AG20443 (cell line): ENCODE measurements at places on chromosomes 12 and 14.
A peak's percentile ranks its signal among the peaks of the same experiment; 100 is the strongest.

- DNase-seq: no peak
These were observed 53.2 kb downstream of the KCNK10 start for GRCh38 chr14:88269806-88270420.

GRCh38 chr14:105042813-105043212, 21.9 kb upstream of the CDCA4 start:
- no peak for DNase-seq

GRCh38 chr12:104676636-104677035, 219.9 kb downstream of the CHST11 start:
- no peak for DNase-seq

GRCh38 chr12:76143343-76144244, 59.1 kb upstream of the NAP1L1 start:
- no peak for DNase-seq

DNA sequence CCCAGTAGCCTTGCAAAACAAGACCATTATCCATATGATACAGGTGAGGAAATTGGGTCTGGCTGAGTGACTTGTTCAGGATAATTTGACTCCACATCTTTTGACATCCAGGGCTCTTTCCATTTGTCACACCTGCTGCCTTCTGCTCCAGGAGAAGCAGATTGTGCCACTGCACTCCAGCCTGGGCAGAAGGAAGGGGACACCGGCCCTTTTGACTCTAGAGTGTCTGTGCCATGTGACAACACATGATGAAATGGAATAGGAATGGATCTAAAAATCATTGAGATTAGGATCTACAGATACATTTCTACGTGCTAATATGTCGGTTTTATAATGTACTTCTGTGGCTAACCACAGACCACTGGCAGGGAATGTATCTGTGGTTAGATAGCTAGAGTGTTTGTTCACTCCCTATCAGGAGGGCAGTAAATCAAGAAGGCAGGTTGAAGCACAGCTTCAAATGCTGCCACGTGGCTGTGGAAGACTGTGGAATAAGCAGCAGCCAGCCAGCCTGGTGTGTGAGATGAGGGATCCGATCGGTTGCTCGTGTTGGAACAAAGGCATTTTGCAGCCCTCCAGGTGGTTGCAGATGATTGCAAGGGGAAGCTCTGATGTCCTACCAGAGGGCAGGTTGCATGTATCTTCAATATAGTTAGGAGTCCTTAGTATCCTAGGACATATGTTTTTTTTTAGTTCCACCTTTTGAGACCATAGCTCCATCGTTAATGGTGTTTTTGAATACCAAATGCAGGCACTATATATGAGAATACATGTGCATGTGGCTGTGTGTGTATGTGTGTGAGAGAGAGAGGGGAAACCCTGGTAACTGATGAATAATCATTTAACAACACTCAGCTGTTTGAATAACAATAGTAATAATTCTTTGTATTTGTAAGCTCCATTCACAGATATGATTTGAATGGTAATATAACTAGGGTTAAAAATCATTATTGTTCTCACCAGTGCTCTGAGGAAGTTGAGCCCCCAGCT, 28.6 kb downstream of the EML1 start:
- peak; percentile 59 for DNase-seq

DNA sequence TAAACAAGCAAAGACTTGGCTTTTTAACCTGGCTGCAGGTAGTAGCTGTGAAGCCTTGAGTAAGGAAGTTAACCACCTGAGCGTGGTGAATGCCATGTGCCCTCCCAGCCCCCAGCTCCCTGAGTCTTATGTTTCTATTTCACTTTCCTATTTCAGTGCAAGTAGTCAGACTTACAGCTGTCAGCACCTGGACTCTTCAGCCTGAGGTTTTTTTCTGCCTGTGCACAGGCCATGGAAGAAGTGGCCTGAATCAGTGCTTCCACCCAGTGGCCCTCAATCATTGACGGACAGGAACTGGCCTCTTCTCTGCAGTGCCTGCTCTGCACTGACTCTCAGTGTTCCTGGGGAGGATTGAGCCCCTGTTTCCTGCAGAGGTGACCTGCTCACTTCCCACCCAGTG, 796.4 kb downstream of the MED13L start:
- DNase-seq: no peak

- DNase-seq: peak; percentile 33
These were observed 31.1 kb upstream of the DUSP6 start for GRCh38 chr12:89383235-89384049.

DNA sequence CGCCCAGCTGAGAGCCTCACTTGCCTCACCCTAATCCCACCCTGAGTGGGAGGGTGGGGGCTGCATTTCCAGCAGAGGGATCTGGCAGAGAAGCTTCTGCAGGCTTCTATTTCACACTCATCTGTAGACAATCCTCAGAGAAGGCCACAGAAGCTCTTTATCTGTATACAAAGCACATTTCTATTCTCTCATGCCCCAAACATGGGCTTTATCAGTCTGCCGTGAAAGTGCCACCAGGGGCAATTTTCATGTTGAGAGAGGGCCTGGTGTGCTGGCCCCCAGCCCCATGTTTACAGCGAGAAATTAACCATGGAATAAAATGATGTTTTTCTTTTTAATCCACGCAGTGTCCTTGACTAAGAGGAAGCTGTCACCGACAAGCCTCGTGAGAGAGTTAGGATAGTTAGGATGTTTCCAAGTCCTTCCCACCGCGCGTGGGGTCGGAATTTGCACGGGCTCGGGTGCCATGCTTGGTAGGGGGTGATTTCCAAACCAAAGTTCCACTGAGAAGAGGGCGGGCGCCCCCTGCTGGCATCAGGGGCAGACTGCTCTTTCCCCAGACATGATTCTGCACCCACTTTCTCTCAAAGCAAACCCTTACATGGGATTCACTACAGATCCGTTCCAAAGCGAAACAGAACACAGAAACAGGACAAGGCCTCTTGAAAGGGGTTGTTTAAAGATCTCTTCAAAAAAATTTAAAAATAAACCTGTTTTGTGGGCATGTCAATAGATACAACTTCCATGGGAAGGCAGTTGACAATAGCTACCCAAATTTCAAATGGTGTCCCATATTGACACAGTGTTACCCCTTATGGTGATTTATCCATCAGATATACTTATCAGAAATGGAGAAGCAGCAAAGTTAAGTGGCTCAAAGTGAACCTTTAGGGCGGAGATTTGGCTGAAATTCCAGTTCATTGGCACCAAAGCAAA, 19.4 kb downstream of the BDKRB1 start:
- peak; percentile 84 for DNase-seq

DNA sequence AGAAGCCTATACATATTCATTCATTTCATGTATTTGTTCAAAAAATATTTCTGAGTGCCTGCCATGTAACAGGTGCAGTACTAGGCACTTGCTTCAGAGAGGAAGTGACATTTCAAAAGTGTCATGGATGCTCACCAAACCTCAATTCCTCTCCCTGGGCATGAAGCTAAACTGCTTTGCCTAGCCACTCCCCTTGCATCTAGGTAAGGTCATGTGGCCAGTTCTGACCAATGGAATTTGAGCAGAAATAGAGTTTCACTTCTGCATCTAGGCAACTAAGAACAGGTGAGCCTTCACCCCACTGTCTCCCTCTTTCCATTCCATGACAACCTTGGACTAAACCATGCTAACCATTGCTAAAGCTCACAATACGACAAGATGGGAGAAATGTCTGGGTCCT, 27.6 kb downstream of the TC2N start:
- DNase-seq: no peak

DNA sequence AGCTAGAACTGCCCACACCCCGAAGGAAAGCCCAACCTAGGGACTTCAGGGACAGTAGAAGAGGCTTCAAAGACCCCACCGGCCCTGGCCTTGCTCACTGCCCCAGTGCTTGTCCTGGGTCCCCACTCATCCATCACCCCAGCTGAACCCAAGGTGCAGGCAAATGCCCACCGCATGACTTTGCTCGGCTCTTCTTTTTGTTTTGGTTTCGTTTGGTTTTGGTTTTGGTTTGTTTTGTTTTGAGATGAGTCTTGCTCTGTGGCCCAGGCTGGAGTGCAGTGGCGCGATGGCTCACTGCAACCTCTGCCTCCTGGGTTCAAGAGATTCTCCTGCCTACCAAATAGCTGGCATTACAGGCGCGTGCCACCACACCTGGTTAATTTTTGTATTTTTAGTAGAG, 9.0 kb downstream of the CCDC85C start:
- DNase-seq: no peak

GRCh38 chr12:93174473-93174872, 203.3 kb upstream of the NUDT4 start:
- no peak for DNase-seq

DNA sequence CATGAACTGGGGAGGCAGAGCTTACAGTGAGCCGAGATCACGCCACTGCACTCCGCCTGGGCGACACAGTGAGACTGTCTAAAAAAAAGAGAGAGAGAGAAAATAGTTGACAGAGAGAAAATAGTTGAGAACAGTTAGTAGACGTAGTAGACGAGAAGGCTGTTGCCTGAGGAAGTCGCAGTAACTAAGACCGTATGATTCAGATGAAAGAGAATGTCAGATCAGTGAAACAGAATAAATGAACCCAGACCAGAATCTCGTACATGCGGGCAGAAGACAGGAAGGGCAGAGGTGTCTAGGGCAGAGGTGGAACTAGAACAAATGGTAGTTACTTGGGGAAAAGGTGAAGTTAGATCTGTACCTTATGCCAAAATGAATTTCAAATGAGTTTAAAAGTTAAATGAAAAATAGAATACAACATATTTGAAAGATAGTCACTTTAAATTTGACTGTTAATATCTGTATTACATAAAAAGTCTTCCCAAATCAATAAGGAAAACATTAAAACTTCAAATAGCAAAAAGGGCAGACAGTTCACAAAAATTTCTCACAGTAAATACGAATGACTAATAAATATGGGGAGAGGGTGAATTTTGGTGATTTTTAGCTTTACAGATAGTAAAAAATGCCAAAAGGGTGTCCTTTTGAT, 17.7 kb downstream of the MDM2 start:
- no peak for DNase-seq

DNA sequence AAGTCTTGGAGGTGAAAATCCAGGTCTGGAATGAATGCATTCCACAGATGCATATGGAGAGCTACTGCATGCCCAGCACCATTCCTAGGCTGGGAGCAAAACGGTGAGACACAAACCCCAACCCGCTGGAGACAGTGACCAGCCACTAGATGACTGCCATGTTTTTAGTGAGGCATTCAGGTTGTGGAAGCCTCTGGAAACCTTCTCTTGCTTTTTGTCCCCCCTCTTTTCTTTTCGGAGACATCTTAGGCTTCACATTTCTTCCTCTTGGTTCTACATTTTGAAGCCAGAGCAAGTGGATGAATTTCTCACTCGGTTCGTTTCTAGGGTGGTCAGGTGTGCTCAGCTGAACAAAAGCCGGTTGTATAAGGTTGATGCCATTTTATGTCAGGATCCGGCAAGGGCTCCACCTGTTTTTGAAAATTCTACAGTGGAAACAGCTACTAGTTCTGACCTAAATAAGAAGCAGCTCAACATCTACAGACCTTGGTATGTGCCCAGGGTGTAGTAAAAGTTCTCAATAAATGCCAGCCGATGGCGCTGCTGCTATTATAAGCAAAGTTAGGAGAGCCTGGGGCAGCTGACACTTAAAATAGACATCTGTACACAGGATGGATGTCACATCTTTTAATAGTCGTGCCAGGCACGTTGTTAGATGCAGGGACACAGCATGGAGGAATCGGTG, 1.8 kb upstream of the ZNF839 start:
- no peak for DNase-seq

GRCh38 chr14:66752109-66752508, 244.2 kb downstream of the GPHN start:
- DNase-seq: no peak

DNA sequence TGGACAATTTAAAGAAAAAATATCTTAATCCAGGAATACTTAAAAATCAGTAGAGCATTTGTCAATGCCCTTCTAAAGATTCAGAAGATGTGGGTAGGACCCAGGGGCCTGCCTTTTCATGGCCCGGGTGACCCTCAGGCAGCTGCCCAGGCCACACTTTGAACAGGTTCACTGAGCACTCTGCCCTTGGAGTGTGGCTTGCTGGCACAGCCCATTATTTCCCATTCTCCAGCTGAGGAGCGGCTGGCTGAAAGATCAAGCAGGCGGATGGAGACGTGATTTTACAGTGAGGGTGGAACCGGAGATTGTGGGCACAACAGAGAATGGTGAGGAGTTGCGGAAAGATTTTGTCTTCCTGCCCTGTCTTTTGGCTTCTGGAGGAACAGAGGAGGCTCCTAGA, 7.1 kb upstream of the PRPH start:
- peak; percentile 9 for DNase-seq

DNA sequence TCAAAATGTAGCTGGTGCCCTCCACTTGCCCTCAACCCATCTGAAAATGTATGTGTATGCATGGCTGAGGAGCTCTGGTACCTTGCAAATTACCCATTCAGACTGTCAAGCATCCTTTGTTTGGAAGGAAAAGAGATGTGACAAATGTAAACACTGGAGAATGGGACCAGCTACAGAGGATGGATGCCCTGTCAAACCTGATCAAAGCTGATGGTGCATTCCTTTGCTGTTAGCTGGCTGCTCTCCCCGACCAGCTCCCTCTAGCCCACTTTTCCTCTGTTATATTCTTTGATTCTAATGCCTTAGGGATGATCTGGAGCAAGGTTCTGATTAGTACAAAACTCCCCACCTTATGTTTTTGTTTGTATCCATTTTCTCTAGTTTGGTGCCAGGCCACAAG, 310.3 kb downstream of the C12orf75 start:
- no peak for DNase-seq

GRCh38 chr12:56687223-56688128, 608 bp downstream of the PTGES3 start:
- peak; percentile 11 for DNase-seq

- DNase-seq: no peak
These were observed 64.9 kb upstream of the FZD10 start for GRCh38 chr12:130097342-130097741.

DNA sequence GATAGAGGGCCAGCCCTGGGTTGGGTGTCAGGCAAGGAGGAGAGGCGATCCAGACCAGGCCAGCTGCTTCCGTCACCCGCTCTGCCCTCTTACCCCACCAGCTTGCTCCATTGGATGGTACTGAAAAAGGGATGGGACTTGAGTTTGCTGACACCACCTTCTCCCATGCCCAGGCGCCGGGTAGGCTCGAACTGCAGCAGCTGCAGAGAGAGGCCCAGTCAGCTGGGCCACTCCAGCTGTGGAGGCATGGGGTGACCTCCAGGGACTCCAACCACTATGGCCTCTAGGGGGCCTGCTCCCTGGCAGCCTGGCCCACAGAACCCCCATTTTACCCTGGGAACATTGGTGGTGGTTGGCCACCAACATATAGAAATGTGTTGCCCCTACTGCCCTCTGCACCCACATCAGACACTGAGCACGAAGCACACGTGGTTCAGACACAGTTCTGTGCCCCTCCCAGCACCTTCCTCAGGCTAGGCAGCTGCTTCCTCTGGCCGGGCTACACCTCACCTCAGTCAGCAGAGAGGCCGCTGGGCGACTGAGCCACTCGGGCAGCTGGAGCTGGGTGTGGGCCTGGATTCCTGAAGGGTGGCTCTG, 16.0 kb downstream of the RPS6KL1 start:
- no peak for DNase-seq

- no peak for DNase-seq
These were observed 165.8 kb downstream of the TMTC2 start for GRCh38 chr12:82852529-82852928.

DNA sequence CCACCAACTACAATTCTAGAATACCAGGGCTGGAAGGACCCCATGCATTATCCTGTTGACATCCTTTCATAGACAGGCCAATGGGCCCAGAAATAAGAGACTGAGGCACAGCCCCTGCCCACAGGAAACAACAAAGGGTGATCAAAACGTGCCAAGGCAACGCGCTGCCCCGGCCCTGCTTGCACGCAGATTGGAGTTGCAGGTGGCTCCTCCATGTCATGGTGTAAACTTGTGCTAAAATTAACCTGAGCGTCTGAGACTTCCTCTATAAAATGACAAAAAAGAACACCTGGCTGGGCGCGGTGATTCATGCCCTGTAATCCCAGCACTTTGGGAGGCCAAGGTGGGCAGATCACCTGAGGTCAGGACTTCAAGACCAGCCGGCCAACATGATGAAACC, 30.1 kb downstream of the SPRING1 start:
- DNase-seq: no peak
